ENCODE measurements at places on chromosomes 6 and 20.

DNA sequence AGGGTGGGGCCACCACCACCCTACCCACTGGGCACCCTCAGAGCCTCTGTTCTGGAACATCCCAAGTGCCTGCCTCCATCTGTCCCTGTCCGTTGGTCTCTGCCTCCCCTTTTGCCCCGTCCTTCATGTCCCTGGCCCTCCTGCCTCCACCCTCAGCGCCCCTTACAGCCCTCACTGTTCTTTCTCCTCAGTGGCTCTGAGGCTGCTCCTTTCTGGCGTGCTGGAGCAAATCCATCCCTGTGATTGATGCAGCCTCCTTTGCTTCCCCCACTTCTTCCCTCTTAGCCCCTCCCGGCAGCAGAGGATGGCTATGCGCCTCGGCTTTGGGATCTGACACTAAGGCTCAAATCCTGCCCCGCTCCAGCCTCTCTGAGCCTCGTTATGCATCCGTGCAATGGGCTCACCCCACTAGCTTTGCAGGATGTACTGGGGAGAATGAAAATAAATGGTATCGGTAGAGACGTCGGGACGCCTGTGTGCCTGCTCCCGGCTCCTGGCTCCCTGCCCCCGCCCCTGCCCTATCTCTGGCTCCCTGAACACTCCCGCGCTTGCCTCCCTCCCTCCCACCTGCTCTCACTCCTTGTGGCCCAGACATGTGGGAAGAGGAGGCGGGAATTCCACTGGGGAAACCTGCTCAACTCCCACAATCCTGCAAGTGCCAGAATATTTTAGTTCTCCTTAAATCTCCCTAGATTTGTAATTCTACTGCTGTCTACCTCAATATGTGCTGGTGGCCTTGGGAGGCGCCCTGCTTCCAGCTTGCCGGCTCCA is 13.1 kb downstream of the VSTM2L start:
- DNase-seq = no peak

- no peak for DNase-seq
These were observed 4.5 kb upstream of the TNFAIP3 start for GRCh38 chr6:137862419-137863090.

DNA sequence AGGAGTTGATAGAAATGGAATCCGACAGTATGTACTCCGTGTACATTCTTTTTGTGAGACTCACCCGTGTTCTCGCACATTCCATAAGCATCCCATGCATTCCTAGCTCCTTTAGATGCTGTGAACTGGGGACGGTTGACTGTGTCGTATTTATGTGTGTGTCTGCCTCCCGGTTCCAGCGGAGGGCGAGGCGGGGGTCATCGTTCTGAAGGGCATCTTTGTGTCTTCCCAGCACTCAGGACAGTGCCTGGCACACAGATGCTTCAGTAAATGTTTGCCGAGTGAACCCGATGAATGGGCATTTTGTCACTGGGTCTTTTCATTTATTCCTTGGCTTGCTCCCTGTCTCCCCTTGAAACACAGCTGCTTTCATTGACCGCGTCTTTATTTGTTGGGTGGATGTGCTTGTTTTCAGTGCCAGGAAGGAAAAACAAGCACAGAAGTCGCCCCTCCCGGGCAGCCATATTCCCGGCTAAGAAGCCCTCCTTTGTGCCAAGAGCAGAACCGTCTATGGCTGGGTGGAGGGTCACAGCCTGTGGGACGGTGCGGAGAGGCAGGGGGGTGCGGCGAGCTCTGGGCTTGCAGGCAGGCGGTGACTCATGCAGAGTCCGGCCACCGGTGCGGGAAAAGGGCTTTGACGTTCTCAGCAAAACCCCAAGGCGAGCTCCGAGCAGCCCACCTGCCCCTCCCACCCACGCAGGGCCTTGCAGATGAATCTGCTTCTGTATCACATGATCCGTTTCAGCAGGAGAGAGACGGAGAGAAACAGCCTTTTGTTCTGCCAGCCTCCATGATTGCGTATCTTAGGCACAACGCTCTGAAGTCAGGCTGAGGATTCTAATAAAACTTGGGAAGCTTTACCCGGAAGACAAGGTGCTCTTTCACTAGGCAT is 11.2 kb upstream of the PSMG4 start:
- DNase-seq = no peak

GRCh38 chr20:16615199-16615598 is 42.0 kb upstream of the KIF16B start:
- no peak for DNase-seq

- no peak for DNase-seq
These were observed 110.2 kb upstream of the ZNF184 start for GRCh38 chr6:27582928-27583725.

DNA sequence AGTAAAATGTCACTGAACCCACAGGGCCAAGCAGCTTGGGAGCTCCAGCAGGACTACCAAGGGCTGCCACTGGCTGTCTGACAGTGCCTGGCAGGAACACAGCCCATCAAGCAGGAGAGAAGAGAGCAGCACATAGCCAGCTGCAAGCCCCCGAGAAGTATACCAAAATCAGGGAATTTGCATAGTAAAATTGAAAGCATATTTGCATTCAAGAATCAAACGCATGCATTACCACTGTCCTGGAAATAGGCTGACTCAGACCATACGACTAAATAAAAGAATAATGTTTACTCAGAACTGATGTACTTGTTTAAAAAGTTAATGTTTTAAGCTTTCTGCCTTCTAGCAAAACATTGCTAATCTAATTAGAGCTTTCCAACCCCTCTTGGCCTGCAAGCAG is 298.1 kb downstream of the TFAP2B start:
- DNase-seq = no peak

DNA sequence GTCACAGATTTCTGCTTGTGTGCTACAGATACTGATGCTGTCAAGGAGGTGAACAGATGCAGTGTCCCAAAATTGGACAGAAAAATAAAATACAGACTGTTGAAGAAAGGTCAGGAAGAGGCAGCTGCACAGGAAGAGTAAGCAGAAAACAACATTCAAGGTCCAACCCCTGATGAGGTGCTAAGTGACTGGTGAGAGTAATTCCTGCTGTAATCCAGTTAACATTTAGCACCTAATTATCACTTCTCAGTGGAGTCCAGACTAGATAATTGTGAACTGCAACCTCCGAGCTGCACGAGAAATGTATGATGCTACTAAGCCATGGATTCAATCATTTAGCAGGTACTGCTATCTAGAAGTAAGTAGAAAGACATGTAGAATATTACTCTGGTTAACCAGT is 36.3 kb upstream of the NRSN1 start:
- no peak for DNase-seq

- DNase-seq = no peak
These were observed 96.3 kb downstream of the GMPR start for GRCh38 chr6:16334671-16335070.

DNA sequence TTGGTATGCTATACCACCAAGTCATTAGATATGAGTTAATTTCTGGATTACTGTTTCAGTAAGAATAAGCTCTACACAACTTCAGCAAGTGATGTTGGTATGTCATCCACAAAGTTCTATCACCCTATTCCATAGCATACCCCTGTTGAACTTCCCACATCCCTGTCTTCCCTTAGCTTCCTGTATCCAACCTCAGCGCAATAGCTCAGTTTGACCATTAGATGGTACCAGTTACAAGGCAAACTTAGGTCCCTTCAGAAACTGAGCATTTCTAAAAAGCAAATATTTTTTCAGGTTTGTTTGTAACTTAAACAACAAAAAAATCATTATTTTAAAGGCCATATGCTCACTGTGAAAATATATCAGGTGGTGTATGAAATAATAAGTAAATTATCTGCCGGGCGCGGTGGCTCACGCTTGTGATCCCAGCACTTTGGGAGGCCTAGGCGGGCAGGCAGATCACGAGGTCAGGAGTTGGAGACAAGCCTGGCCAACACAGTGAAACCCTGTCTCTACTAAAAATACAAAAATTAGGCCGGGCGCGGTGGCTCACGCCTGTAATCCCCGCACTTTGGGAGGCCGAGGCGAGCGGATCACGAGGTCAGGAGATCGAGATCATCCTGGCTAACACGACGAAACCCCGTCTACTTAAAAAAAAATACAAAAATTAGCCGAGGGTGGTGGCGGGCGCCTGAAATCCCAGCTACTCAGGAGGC is 8.8 kb upstream of the MOG start:
- DNase-seq = no peak

DNA sequence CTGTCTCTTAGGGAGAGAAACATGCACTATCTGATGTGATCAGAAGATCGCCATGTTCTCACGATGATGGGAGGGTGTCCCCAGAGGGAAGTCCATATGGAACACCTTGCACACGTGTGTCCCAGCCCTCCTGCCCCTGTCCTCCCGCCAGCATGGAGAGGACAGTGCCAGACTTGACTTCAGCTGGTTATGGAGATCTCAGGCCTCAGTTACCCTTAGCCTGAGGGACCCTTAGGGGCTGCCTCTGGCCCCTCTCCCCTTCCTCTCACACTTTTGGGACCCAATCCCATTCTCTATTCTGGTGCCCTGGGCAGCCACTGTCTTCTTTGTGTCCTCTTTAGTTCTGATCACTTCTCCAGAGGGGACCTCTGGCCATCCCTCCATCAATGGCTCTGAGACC is 1.6 kb downstream of the TREML4 start:
- no peak for DNase-seq

DNA sequence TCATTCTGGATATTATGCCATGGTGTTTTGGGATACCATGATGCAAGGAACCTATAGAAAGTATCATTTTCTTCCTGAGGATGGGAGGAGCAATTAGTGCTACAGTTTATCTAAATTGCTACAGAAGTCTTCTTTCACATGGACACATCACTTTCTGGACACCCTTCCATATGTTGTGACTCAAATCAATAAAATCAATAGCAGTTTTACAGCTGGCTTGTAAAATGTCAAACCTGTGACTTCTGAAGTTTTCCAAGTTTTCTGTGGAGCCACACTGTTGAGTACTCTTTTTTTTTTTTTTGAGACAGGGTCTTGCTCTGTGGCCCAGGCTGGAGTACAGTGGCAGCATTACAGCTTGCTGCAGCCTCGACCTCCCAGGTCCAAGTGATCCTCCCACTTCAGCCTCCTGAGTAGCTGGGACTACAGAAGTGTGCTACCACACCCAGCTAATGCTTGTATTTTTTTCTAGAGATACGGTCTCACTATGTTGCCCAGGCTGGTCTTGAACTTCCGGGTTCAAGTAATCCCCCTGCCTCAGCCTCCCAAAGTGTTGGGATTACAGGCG is 24.1 kb upstream of the CD2AP start:
- DNase-seq = no peak

GRCh38 chr6:152821525-152821924 is 70.9 kb downstream of the VIP start:
- DNase-seq = no peak

DNA sequence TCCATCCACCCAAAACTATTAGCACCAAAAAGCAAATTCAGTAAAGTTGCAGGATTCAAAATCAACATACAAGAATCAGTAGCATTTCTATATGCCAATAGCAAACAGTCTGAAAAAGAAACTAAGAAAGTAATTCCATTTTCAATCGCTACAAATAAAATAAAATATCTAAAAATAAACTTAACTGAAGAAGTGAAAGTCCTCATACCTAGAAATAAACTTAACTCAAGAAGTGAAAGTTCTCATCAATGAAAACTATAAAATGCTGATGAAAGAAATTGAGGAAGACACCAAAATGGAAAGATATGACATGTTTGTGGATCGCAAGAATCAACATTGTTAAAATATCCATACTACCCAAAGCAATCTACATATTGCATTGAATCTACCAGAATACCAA is 103.0 kb upstream of the ARID1B start:
- DNase-seq = no peak

DNA sequence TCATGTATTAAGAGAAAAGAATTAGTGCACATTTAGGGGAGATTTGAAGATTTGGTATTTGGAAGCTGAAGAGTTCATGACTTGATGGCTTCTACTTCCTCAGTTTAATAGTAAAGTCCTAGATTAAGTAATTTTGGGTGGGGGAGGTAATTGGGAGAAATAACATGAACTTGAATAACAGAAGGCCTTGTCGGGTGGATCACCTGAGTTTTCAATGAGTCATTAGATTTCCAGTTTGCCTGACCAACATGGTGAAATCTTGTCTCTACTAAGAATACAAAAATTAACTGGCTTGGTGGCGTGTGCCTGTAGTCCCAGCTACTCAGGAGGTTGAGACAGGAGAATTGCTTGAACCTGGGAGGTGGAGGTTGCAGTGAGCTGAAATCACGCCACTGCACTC is 181.0 kb downstream of the GJA1 start:
- DNase-seq = no peak

DNA sequence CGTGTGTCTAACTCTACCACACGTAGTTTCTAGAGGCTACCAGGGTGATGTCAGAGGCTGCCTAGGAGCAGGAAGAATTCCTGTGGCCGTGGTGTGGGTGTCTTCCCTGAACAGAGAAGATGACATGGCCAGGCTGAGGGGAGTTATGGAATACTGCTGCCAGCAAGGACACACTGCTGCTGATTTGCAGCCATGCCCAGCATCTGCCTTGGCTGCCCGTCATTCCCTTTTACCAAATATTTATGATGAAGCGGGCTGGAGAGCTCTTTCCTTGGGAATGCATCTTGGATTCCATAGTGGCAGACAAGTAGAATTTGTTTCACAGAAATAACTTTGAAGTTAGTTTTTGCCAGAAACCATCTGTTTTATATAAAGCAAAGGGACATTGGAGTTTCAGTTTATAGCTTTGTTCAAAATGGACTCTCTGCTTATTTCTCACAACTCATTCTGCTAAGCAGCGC is 80.8 kb upstream of the VSTM2L start:
- DNase-seq = no peak

DNA sequence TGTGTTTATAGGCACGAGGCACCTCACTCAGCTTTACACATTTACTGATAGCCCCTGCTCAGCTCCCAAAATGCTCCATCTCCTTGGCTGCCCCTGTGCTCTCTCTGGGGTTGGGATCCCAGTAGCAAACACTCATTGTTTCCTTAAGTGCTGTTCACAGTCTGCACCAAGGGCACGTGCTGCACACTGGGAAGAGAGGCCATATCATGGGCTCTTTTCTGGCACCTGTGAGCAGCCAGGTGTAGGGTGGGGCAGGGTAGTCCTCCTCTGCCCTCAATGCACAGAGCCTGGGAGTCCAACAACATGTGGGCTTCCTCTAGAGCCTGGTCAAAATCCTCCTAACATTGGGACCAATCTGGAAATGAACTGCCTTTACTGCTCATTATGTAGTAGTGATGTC is 67.9 kb downstream of the BANF2 start:
- no peak for DNase-seq

- DNase-seq = no peak
These were observed 8.3 kb downstream of the AGPAT4 start for GRCh38 chr6:161265554-161265953.

GRCh38 chr20:53831228-53831627 is 237.6 kb upstream of the ZNF217 start:
- DNase-seq = no peak

Data from CD4-positive, alpha-beta T cell treated with Interleukin-17A for 1 hour (primary cell).